ENCODE measurements at places on chromosomes 1 and 21. TPM values are rescaled to one million over a fixed set of nuclear protein-coding genes. Genes with fewer than 3 reads are reported as not detected.

Gene NES
- polyA plus RNA-seq, result 179 TPM

Gene G0S2
- polyA plus RNA-seq, result 12.0 TPM

Gene S100A12
- polyA plus RNA-seq, result 0.64 TPM

Gene PGD
- polyA plus RNA-seq, result 192 TPM

Gene S100A6
- polyA plus RNA-seq, result 211 TPM

Gene RSPO1
- 5.6 TPM for polyA plus RNA-seq

Gene S100A7A
- not detected for polyA plus RNA-seq

Gene GPR37L1
- polyA plus RNA-seq, result 0.03 TPM

GRCh38 chr1:112196008-112196588 lies 199.9 kb upstream of the CTTNBP2NL start:
- no peak for DNase-seq

DNA sequence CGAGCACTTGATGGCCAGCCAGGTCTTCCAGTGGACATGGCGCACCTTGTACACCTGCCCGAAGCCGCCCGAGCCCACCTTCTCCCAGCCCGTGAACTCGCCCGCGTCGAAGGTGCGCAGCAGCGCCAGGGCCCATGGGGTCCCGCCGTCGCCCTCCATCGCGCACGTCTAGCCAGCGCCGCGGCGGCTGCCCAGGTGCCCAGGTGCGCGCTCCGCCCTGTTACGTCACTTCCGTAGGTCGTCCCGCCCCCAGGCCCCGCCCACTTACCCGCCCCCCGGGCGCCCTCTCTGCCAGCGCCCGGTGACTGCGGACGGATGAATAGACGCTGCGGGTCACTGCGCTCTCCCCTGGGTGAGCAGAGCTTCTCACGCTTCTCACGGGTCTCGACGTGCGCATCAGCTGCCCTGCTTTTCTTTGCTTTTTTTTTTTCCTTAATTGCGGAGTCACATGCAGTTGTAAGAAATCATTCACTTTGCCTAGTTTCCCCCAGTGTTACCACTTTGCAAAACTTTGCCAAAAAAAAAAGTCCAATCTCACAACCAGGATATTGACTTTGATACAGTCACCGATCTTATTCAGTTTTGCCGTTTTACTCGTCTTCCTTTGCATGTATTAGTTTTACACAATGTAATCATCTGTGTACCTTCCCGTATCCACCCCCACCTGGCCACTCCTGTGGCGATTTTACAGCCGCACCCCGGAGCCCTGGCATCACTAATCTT lies at the start of gene RIPK4:
RIPK4 (minus strand) TSS at position 170 of the 723 bp plus-strand sequence; CDS start at position 159, 11 bp downstream.
- DNase-seq, result no peak

DNA sequence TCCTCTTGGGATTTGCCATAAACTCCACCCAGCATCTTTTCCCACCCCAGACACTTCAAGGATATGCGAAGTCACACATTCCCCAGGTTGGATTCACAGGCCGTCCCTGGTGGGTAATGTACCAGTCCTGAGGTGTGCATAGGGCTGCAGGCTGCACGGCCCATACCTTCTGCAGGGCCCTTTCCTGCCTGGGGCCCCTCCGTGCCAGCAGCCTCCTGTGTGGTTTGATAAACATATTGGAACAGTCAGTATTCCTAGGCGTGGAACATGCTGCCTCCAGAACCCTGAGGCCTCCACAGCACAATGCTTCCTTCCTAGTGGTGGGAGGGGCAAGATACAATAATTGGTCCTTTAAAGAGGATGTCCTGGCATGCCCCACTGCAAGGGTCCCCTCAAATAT lies 26.6 kb downstream of the IL10RB start:
- DNase-seq, result no peak

- DNase-seq, result no peak
Measured at GRCh38 chr21:42827588-42827987, 51.8 kb downstream of the WDR4 start.

DNA sequence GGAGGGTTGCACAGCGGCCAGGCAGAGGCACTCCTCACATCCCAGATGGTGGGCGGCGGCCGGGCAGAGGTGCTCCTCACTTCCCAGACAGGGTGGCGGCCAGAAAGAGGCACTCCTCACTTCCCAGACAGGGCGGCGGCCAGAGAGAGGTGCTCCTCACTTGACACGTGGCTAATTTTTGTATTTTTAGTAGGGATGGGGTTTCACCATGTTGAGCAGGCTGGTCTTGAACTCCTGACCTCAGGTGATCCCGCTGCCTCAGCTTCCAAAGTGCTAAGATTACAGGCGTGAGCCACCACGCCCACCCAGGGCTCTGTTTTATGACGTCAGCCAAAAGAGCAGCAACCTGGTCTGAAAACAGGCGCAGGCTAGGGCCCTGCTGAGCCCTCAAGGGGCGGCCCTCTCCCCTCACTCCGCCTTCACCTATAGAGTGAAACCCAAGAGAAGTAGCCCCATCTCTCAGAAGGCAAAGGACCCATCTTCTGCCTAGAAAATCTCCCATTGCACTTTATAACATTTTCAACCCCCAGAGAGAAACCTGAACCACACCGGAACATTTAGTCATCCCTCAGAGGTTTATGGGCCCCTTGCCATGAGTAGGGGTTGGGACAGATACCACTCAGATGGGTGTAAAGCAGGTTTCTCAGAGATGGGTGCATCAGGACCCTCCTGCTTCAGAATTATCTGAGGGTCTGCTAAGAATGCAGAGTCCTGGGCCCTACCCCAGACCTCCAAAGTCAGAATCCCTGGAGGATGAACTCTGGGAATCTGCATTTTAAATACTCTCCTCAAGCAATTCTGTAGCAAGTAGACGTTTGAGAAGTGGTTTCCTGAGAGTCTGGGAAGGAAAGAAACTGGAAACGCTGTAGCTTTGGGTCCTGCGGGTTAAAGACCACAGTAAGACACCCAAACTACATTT lies 40.8 kb downstream of the CDK18 start:
- DNase-seq, result no peak

DNA sequence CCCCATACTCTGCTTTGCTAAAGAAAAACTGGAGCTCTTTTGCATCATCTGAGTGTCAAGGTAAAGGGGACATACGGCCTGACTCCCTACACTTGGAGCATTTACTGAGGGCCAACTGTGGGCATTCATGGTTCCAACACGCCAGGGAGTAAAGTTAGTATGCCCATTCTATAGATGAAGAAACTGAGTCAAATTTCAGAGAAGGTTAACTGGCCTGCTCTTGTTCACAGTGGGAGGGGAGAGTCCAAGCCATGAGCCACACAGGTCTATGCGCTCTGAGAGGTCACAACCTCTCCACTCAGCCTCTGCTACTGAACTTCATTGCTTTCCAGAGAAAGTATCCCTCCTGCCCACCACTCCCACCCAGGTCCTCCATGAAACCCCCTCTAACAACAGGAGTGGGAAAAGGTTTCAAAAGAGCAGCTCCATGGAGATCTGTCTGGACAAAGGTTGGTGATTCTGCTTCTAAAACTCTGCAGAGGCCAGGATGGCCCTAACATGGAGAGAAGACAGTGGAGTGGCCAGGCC lies 6.8 kb upstream of the KCNN3 start:
- DNase-seq, result no peak

DNA sequence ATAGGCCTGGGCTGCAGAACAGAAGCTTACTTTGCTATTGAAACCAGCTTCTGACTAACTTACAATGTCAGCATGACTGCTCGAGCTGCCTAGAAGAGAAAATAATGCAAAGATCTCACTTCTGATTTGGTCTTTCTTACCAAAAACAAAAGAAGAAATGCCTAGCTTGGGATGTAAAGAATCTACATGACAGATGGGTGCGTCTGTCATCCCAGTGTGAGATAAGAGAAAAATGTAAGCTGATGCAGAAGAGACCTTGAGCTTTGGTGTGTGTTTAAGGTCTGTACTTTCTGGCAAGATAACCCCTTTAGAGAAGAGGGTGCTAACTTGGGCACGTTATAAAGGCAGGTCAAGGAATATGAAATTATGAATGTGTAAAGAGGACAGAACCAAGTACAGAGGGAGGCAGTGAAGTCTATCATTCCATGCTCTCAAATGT lies 3.6 kb downstream of the FAM20B start:
- DNase-seq, result no peak

GRCh38 chr1:182249201-182249676 lies 142.4 kb downstream of the GLUL start:
- DNase-seq, result no peak

GRCh38 chr21:45097827-45098387 lies 23.5 kb downstream of the ADARB1 start:
- DNase-seq, result no peak

- DNase-seq, result no peak
Measured at GRCh38 chr21:34313116-34313515, 50.7 kb upstream of the KCNE2 start.

- DNase-seq, result no peak
Measured at GRCh38 chr1:66339944-66340343, 194.0 kb upstream of the SGIP1 start.

DNA sequence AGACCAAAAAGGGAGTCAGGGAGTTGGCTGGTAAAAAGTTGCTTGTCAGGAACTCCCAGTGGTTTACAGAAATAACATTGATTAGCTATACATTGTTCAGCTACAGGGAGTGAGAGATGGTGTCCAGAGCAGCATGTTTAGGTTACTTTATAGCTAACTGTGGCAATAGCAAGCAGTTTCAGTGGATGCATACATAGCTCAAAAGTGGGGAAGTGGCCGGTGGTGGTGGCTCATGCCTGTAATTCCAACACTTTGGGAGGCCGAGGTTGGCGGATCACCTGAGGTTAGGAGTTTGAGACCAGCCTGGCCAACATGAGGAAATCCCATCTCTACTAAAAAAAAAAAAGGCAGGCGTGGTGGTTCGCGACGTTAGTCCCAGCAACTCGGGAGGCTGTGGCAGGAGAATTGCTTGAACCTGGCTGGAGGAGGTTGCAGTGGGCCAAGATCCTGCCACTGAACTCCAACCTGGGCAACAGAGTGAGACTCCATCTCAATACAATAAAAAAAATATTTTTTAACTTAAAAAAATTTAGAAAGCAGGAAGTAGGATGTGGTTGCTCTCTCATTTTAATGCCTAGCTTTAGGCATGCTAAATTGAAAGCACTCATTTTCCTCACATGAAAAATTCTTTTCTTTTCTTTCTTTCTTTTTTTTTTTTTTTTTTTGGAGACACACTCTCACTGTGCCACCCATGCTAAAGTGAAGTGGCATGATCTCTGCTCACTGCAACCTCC lies 109.7 kb downstream of the PPIAL4G start:
- DNase-seq, result no peak

DNA sequence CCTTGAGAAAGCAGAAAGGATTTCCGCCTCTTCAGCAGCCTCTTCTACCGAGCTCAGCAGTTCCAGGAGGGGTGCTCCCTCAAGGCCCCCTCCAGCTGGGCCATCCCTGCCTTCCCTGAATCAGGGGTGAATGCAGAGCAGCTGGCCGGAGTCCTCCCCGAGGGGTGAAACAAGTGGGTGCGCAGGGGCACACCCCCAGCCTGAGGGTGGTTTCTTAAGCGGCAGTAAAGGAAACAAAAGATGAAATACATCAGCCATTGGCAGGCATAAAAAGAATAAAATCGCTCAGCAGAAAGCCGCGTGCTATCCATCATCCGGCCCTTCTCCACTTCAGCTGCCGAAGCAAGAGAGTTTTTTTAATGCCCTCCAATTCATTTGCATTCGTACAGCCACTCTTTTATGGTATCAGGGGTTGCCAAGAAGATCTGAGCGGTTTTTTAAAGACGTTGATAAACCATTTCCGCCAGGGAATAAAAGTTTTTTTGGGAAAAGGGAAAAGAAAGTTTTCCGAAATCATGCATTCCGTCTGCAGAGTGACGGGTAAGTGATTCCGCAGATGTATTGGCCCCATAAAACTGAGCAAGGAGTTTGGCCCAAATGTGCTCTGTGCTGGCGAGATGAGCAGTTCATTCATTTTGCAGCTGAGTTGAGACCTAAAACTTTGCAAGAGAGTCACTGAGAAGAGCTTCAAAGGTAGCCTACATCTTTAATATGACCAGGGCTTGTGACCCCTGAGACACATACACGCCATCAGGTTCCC lies 73.7 kb upstream of the ZC3H12A start:
- no peak for DNase-seq

DNA sequence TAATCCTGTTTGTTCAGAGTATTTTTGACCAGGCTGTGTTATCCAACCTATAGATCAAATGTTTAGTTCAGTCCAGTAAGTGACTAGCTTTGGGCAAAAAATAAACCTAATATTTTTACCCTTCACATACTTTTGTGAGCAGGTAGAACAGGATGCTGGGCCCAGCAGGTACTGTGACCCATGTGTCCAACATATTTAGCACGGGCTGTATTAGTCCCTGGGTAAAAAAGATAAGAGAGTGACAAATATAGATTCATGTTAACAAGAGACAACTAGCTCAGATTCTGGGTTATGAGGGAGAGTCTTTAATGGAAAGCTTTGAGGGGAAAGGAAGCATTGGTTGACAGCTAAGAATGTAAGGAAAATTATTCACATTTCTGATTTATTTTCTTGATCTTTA lies 43.1 kb downstream of the OLFM3 start:
- DNase-seq, result no peak

DNA sequence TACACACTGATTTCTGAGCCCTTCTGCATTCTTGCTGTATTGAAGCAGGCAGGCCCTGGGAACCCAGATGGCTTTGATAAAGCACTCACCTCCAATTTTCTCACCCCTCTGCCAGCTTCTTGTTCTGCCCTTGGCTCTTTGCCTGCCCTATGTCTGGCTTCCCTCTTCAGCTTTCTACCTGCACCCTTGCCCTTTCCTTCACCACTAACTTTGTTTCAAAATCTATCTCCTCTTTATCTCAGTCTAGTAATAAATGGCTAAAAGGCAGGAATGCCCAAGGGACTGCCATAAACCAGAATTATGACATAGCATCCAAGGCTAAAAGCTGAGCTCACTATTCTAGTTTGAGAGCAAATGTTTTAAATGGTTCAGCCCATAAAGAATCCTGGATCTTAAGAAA lies 178.7 kb downstream of the TNR start:
- no peak for DNase-seq

GRCh38 chr1:222266223-222267196 lies 281.4 kb downstream of the HHIPL2 start:
- DNase-seq, result no peak

DNA sequence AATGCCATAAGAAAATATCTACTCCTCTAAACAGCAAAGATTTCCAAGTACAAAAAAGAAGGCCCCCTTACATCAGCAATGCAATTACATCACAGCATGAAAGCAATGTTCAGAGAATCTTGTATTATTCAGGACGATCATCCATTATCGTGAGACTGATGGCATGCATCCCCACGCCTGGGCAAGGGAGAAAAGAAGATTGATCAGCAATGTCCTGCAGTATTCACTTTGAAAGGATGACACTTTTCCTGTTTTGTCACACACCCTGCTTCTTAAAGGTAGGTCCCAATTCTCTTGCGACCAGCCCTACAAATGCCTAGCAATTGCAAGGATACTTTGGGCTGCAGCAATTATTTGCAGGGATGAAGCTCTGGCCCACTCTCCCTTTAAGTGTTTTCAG lies 108.7 kb downstream of the TOMM20 start:
- no peak for DNase-seq

All from right renal cortex interstitium (tissue), 3 donors.